ENCODE measurements at places on chromosomes 6 and 20. TPM values are rescaled to one million over a fixed set of nuclear protein-coding genes. Genes with fewer than 3 reads are reported as not detected.

DNA sequence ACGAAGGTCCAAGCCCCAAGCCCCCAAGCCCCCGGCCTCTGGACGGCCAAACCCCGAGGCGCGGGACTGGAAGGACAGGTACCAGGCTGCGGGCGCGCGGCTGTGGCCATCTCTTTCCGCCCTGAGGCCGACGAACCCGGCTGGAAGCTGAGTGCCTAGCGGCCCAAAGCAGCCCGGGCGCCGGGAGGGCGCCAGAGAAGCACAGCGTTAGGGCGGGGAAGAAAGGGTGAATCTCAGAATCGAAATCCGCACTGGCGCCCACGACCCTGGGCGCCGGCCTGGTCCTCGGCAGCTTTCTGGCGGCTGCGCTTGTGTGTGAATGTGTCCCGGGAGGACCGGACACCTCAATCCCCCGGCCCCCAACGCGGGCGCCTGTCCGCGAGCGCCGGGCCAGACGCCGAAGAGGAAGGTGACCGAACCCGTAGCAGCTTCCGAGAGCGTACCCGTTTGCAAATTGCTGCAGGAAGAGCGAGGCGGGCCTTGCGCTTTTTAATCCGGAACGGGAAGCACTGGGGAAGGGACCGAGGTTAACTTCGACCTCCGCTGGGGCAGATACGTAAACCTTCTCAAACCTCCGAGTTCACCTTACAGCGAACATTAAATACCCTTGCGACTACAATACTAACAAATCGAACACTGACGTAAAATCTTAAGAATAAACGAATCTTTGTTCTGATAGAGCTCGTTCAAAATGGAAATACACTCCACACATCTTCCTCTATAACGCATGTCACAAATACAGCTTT lies 2.9 kb downstream of the NRN1 start:
- no peaks in the 10 kb centered on the region for H3K36me3 ChIP-seq
- H3K27ac ChIP-seq: peak overlapping the region; percentile 69
- peaks cover 98% of the 10 kb centered on the region for H3K27me3 ChIP-seq
- no peak for DNase-seq
- peaks cover 76% of the 10 kb centered on the region for H3K4me1 ChIP-seq

- no peak for DNase-seq
- peaks cover 28% of the 10 kb centered on the region for H3K36me3 ChIP-seq
- no peak overlapping the region for H3K4me3 ChIP-seq
- no peaks in the 10 kb centered on the region for H3K27me3 ChIP-seq
- H3K4me1 ChIP-seq: peaks cover 3% of the 10 kb centered on the region
Observed at GRCh38 chr20:49037962-49038387, 8.1 kb upstream of the CSE1L start.

DNA sequence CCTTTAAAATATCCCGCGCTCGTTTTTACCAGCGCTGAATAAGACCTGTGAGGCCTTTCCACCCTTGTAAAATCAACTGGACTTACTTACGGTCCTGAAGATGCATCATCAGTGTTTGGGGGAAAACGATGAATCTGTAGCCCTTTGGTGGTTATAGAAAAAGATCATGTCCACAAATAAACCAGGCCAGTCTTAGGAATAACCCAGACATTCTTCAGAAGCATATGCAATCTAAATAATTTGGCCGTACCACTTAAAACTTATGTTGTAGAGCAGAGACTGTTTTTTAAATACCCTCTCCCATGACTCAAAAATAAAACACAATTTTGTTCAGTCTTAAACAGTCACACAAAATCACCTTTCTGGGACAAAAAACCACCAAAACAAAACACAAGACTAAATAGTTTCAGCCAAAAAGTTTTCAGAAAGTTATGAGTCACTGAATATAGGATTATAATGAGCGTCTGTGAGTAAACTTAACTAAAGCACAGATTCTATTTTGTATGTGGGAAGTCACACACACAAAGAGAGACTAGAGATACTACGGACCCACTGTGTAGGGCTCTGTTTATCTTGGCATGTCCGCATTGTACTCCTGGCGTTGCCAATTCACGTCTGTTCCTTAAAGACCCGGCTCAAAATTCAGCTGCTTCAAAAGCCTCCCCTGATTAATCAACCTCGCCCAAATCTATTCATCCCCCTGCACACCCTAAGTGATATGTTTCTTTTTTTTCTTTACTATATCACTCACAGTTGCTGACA lies 26.5 kb upstream of the SMOC2 start:
- no peaks in the 10 kb centered on the region for H3K27me3 ChIP-seq
- H3K4me1 ChIP-seq: peaks cover 19% of the 10 kb centered on the region
- H3K36me3 ChIP-seq: no peaks in the 10 kb centered on the region

DNA sequence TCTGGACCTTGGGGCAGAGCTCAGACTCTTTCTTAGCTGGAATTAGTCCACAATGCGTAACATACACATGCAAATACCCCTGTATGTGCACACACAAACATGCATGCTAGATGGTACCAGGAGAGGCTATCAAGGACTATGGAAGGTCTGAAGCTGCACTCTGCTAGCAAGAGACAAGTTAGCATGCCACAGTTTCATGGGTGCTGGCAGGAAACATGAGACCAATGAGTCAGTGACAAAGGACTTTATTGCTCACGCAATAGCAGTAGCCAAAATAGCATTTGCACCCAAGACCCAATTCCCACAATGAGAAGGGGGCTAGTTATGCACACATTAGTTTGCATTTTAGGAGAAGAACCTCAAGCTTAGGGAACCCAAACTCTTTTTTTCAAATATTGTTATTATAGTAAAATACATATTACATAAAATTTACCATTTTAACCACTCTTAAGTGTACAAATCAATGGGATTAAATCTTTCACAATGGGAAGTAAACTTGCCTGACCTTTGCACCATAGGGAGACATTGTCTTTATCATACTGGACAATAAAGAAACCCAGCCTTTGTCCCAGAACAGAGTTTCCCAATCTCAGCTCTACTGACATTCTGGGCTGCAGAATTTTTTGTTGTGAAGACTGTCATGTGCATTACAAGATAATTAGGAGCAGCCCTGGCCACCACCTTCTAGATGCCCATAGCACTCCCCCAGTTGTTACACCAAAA lies 69.1 kb downstream of the NRSN1 start:
- H3K27ac ChIP-seq: no peak overlapping the region
- no peaks in the 10 kb centered on the region for H3K36me3 ChIP-seq
- H3K4me1 ChIP-seq: no peaks in the 10 kb centered on the region
- DNase-seq: no peak

DNA sequence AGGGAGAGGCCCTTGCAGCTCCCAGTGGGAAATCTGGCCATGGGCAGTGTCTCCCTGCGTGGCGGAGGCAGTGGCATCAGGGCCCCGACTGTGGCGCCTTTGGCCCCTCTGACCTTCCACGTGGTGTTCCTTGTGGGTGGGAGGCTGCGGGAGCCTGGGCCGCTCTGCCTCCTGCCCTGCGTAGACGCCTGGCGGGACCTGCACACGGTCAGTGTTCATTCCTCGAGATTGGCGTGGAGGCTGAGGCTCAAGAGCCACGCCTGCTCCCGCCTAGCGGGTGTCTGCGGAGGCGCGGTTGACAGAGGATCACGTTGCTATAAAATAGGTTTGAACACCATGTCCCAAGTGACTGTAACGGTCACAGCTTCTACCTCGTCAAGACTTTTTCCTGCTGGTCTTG lies 14.0 kb downstream of the COL9A3 start:
- no peak overlapping the region for H3K4me3 ChIP-seq
- H3K36me3 ChIP-seq: no peaks in the 10 kb centered on the region
- peaks cover 19% of the 10 kb centered on the region for H3K4me1 ChIP-seq
- DNase-seq: no peak

- no peak for DNase-seq
- no peak overlapping the region for H3K4me3 ChIP-seq
- H3K36me3 ChIP-seq: no peaks in the 10 kb centered on the region
Observed at GRCh38 chr6:118283766-118284165, 264.3 kb upstream of the PLN start.

- DNase-seq: no peak
- H3K4me1 ChIP-seq: no peaks in the 10 kb centered on the region
- H3K4me3 ChIP-seq: no peak overlapping the region
- H3K27me3 ChIP-seq: no peaks in the 10 kb centered on the region
- no peaks in the 10 kb centered on the region for H3K36me3 ChIP-seq
- no peak overlapping the region for H3K27ac ChIP-seq
Observed at GRCh38 chr6:55994531-55994930, 119.1 kb upstream of the BMP5 start.

DNA sequence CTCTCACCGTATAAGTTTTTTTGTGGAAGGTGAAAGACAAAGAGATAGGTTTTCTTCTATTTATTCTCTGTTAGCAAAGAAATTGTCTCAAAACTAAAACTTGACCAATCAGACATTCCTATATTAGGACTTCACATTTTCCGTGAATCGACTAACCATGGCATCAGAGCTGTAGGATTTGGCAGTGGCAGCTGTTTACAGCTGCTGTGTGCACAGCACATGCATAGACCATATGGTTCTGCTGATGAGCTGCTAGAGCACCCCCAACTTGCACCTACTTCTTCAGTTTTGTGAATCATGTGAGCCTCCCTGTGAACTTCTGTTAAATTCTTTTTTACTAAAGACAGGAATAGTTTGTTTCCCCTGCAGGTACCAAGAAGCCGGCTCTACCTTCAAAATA lies 157.9 kb downstream of the RFX6 start:
- no peak for DNase-seq
- no peaks in the 10 kb centered on the region for H3K27me3 ChIP-seq
- no peaks in the 10 kb centered on the region for H3K4me1 ChIP-seq
- H3K4me3 ChIP-seq: no peak overlapping the region
- H3K36me3 ChIP-seq: no peaks in the 10 kb centered on the region

DNA sequence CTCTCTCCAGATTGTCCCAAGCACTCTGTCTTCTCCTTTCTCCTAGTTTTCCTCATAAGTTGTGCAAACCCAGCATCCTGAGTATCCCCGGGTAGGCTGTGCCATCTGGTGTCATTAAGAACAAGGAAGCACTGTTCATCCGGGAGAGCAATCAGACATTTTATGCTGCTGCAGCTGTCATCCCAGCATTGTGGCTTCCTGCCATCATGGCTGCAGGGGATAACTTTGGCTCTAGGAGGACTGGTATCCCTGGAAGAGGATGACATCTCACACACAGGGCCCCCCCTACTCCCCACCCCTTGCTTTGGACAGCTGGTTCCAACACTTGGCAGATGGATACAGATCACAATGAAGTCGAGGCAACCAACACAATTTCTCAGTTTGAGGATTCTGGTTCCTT lies 1195.1 kb upstream of the MAP3K7 start:
- DNase-seq: no peak
- no peaks in the 10 kb centered on the region for H3K27me3 ChIP-seq
- no peak overlapping the region for H3K27ac ChIP-seq
- no peak overlapping the region for H3K4me3 ChIP-seq
- no peaks in the 10 kb centered on the region for H3K36me3 ChIP-seq

GRCh38 chr20:34058831-34059230 lies 53.2 kb downstream of the EIF2S2 start:
- peaks cover 10% of the 10 kb centered on the region for H3K4me1 ChIP-seq
- no peaks in the 10 kb centered on the region for H3K36me3 ChIP-seq
- no peak overlapping the region for H3K4me3 ChIP-seq
- H3K27me3 ChIP-seq: no peaks in the 10 kb centered on the region

DNA sequence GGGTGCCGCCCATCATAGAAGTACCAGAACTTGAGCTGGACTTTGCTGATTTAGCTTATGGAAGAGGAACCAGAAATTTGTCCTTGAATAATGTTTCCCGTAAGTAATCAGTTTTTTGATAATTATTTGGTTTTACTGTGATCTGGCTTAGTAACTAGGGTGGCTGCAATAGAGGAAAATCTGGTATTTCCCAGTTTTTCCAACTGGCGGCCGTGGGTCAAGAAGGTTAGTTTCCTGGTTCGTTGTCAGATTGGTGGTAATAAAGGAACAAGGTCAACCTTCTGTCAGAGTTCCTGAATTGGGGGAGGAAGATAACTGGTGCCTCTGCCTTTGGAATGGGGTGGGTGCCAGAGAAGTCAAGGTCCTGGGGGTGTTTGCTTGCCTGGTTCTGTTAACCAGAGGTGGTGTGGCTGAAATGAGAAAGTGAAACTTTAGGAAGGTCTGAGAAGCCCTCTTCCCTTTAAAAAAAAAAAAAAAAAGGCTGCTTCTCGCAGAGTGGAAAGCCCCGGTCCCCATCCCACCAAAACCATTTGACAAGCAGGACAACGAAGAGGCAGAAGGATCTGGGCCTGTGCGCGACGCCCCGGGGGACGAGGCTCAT lies at the start of gene CALHM6:
TSS of gene CALHM6 (plus strand) at position 45 of the 601 bp plus-strand sequence. CDS start at position 600, 555 bp downstream.
- H3K36me3 ChIP-seq: no peaks in the 10 kb centered on the region
- DNase-seq: no peak
- H3K27ac ChIP-seq: peak within 1 kb of the TSS; percentile 1

- no peaks in the 10 kb centered on the region for H3K4me1 ChIP-seq
- no peaks in the 10 kb centered on the region for H3K27me3 ChIP-seq
- no peak overlapping the region for H3K4me3 ChIP-seq
- no peak for DNase-seq
Observed at GRCh38 chr6:9467741-9468140, 947.1 kb downstream of the TFAP2A start.

- no peaks in the 10 kb centered on the region for H3K27me3 ChIP-seq
- no peak overlapping the region for H3K27ac ChIP-seq
- no peak overlapping the region for H3K4me3 ChIP-seq
- H3K36me3 ChIP-seq: no peaks in the 10 kb centered on the region
Observed at GRCh38 chr6:105810105-105810921, 275.8 kb upstream of the PRDM1 start.

GRCh38 chr6:96469312-96469711 lies 52.3 kb upstream of the UFL1 start:
- no peaks in the 10 kb centered on the region for H3K27me3 ChIP-seq
- DNase-seq: no peak
- H3K4me3 ChIP-seq: no peak overlapping the region
- H3K36me3 ChIP-seq: no peaks in the 10 kb centered on the region

DNA sequence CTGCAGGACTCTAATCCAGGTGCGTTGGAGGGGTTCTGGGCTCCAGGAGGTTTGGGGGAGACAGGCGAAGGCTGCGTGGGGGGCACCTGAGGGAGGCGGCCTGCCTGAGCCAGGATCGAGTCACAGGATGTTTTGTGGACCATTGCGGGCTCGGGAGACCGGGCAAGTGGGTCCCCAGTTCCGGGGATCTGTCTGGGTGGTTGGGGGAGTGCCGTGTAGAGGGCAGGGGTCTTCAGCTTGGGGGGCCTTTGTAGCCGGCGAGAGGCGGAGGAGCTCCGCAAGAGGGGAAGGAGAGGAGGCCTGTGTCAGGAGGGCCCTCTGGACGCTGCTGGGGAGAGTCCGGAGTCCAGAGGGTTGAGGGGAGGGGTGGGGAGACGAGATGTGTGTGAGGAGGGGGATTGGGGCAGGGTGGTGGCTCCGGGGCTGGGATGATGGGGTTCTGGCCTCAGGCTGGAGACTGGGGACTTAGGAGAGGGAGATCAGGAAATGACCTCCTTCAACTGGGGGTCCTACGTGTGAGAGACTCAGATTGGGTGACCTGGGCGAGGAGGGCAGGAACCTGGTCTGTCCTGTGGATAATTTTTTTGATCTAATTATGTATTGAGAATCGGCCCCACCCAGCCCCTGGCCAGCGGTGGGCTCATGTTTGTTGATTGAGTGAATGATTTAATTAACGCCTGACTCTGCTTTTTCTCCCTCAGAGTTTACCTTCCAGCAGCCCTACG lies 505 bp downstream of the SNAI1 start:
- H3K36me3 ChIP-seq: no peaks in the 10 kb centered on the region
- no peak for DNase-seq
- peak overlapping the region; percentile 48 for H3K4me3 ChIP-seq
- H3K27me3 ChIP-seq: no peaks in the 10 kb centered on the region

The TCF21 gene
- not detected for total RNA-seq

The SOBP gene
- 0.45 TPM for total RNA-seq

The ZBTB46 gene
- 3.4 TPM for total RNA-seq

The BPIFB4 gene
- total RNA-seq: not detected

The TXNDC5 gene
- total RNA-seq: 61.1 TPM

The ABHD16B gene
- not detected for total RNA-seq

The TMEM14A gene
- 15.7 TPM for total RNA-seq

The GATA5 gene
- 1.1 TPM for total RNA-seq

The RIPOR3 gene
- 10.1 TPM for total RNA-seq

The DZANK1 gene
- 2.0 TPM for total RNA-seq

The ASIP gene
- not detected for total RNA-seq

The DCDC2 gene
- 0.15 TPM for total RNA-seq

The PPP1R14C gene
- total RNA-seq: 44.3 TPM

The BEND6 gene
- total RNA-seq: not detected

The PRKN gene
- 20.3 TPM for total RNA-seq

Data from suprapubic skin (tissue), 4 donors.